ENCODE measurements at places on chromosomes 11 and 22.

DNA sequence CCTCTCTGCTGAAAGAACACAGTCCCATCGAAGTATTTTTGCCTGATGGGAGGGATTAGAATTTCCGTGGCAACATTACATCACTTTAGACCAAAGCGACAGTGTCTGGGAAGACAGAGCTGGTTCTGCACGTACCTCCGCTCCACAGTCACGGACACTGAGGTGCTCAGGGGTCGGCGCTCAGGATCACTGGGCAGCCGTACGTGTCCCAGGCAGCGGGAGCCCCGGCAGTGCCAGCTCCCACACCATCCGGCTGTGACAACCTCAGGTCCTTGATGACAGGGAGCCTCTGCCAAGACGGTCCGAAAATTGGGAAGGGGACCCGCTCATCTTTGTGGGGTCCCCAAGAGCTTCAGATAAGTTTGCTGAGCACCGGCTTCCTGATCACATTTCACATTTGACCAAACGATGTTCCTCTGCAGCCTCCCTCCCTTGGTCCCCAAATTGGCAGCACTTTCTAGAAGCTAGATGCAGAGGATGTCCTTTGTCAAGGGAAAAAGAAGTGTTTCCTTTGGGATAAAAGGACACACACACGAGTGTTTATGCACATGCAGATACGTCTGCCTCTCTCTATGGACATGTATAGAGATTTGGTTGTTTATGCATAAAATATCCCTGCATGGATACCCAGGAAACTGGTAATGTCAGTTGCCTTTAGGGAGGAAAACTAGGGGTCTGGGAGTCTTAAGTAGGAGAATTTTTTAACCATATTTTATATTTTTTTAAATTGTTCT, 61.6 kb upstream of the LINC01488 start:
- DNase-seq: no peak

DNA sequence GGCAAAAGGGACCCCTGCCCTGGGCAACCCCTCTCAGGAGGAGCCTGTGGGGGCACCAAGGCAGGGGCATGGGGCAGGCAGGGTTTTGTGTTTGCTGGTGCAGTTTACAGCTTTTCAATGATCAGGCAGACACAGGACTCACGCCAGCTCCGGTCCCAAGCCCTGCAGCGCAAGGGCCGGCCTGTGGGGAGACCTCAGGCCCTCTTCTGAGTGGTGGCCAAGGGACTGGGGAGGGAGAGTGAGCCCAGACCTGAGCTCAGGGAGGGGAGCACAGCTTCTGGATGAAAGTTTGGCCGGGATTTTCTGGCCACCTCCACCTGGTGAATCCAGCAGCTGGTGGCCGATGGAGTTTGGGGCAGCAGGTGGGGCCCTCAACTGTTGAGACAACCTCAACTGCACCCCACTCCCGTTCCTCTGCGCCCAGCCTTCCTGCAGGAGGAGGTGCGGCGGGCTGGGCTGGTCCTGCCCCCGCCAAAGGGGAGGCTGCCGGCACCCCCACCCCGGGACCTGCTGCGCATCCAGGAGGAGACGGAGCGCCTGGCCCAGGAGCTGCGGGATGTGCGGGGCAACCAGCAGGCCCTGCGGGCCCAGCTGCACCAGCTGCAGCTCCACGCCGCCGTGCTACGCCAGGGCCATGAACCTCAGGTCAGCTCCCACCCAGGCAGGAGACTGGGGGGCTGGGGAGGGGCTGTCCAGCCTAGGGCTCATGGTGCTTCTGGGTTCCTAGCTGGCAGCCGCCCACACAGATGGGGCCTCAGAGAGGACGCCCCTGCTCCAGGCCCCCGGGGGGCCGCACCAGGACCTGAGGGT, 3.6 kb downstream of the TCIRG1 start:
- no peak for DNase-seq

DNA sequence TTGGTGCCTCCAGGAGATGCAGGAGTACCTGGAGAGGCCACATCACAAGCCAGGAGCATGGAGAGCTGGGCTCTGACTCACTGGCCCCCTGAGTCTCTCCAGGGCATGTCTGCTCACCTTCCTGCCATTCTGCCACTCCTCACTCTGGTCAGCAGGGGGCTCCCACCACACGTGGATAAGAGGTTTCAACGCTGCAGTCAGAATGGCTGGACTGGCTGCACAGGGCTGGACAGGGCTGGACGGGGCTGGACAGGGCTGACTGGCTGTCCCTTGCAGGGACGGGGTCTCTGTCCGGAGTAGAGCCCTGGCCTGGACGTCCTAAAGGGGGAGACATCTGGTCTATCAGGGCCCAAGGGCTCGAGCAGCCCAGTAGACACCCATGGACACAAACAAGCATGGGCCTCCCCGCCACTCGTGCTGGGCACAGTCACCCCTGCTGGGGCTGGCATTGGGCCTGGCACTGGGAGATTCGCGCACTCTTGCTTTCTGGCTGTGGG, 34.6 kb downstream of the CYTH4 start:
- peak; percentile 71 for DNase-seq

DNA sequence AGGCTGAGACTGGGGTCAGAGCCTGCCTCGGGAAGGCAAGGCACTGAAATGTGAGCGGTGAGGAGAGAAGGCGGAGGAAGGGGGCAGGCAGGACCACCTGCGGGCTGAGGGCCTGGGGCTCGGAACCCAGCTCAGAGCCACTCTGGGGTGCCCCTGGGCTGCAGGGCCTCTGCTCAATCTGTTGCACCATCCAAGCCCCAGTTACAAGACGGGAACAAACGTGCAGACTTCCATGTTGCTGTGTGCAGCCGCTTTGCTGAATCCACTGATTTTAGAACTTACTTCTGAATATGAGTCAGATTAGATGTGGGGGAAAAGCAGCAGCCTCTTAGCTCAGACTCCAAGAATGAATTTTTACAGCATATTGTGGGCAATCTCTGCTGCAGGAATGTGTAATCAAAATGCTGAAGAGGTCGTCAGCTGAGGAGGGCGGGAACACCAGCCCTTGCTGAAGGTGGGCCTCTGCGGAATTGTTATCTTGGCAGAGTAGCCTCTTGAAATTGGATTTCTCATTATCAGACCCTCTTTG, 21.6 kb downstream of the PARVG start:
- DNase-seq: no peak

DNA sequence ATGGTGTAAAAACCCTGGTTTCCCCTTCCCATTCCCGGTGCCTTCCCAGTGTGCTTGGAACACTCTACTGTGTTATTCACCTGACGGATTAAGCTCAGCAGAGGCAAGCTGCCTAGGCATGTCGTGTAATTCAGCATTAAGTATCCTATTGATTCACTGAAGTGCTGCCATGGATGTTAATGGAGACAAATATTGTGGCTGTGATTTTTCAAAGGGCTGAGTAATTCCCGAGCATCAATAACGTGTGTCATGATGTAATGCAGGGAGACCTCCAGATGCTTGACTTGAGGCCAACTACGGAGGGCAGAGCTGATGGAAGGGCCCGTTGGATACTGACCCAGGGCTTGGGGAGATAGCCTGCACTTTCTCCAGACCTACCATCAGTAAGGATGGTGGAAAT, 269.0 kb downstream of the ST3GAL4 start:
- DNase-seq: no peak

- DNase-seq: no peak
Measured at GRCh38 chr11:57632116-57632515, 17.6 kb downstream of the YPEL4 start.

GRCh38 chr11:120786206-120786735, 237.6 kb upstream of the TBCEL start:
- no peak for DNase-seq

DNA sequence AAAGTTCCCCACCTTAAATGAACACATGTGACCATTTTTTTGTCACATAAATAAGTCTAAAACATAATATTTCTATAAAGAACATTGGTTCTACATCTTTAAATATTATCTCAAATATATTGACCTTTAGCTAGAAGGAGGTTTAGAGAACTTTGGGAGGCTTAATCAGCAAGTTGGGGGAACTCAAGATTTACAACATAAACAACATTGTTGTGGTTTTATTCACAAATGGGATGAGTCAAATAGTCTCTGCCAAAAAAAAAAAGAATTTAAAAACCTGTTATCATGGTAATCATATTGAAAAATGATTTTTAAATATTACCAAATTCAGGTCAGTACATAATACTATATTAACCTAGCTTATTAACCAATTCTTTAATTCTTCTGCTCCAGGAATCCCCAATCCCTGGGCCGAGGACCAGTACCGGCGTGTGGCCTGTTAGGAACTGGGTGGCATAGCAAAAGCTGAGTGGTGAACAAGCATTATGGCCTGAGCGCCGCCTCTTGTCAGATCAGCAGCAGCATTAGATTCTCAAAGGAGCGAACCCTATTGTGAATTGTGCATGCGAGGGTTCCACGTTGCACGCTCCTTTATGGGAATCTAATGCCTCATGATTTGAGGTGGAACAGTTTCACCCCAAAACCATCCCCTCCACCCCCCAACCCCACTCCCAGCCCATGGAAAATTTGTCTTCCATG, 98.2 kb downstream of the RDX start:
- no peak for DNase-seq

DNA sequence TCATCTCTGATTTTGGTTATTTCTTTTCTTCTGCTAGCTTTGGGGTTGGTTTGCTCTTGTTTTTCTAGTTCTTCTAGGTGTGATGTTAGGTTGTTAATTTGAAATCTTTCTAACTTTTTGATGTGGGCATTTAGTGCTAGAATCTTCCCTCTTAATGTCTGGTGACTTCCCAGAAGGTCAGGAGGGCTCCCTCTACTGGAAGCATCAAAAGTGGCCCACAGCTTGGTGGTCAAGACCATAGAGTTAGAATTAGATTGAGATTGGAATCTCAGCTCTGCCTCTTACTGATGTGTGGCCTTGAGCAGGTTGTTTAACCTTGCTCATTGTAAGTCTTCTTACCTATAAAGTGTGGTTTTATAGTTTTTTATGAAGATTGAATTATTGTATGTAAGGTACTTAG, 99.3 kb downstream of the FDX1 start:
- no peak for DNase-seq

DNA sequence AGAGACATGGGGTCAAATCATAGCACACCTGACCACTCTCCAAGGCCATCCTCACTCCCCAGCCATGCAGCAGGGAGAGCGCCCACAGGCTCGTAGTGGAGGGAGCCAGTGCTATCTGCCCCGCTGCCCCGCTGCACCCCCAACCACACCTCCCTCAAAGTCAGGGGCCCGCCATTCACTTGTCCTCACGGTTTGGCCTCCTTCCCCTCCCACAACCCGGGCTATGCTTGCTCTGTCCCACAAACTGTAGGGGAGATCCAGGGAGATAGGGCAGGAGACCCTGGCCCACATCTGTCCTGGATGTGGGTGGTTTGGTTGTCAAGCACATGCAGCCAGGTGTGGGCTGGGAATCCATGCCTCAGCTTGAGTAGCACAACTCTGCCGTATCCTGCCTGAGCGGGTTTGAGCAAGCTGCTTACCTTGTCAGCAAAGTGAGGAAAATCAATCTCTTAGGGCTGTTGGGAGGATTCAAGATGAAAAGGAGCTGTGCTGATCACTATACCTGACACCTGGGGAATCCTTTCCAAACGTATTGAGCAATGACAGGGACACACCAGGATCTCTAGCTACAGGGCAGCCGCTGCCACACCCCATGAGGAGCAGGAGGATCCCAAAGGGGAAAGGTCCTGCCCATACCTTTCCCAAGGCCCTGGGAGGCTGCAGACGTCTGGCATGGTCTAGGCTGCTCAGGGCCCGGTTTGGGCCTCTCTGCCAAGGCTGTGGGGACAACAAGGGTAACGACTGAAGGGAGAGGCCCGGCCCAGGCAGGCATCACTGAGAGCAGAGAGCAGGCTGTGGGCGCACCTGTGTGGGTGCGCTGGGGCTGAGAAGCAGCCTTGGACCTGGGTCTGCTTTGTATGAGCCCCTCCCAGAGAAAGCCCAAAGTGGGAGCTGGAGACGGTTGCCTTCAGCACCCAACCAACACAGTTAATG, 23.3 kb downstream of the KCNJ5 start:
- no peak for DNase-seq

DNA sequence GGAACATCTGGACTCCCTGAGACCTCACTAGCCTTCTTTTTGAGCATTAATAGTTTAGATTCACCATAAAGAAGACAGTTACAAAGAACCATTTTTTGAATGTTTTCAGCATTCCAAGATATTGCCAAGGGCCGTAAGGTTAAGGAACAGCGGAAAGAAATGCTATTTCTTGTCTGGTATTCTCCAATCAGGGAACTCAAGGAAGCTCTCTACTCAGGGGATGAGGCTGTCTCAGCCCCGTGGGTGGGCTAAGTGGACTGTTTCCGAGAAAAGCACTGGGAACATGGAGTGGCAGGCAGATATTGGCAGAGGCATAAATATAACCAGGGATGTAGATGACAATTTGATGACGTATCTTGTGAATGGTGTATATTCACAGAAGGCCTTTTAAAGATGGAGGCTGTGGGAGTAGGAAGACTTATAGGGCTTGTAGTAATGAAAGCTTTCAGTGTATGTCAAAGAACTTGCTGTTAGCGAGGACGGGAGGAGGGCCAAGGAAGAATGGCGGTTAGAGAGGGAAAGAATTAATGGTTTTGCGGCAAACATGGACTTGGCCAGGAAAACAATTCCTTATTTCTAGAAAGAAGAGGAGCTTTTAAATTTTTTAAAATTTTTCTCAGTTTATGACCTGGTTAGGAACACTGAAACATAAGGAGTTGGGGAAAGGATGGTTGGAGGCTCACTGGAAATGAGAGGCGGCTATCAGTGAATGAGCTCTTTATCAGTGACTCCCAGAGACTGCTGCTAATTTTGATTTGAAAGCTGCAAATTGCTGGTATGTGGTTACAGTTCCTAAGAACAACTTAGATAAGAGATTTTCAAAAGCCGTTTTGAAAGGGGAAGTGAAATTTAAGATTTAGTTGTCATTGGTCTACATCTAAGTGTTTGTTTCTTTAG, 64.6 kb downstream of the ST3GAL4 start:
- DNase-seq: no peak

DNA sequence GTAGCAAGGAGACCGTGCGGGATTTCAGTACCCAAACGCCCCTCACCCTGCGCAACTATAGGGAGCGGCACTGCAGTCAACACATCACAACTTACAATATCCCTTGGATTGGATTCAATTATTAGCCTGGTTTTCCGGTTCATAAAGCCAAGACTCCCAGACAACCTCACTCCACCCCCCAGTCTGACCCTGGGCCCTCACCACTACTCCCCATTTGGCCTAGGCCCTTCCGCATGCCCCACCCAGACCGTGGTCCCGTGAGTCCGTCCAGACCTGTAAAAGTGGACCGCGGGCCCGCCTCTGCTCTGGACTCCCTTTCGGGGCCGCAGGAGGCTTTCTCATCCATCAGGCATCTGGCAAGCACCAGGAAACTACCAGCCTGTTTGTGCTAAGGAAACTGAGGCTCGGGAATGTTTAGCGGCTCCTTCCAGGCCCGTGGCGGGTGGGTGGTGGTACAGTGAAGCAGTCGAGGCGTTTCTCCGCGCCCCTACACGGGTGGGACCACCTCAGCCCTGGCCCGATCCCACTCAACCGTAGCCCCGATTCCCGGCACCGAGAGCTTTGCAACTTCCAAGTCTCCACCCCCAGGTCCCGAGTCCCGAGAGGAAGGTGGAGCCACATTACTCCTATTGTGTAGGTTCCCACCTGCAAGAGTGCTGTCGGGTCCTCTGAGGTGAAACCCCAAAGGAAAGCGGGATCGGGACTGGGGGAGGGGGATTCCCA, 679 bp upstream of the DPP3 start:
- no peak for DNase-seq

GRCh38 chr11:19595840-19596751, 116.5 kb upstream of the NAV2 start:
- DNase-seq: no peak
